ENCODE measurements at places on chromosomes 12 and 14.

GRCh38 chr12:97109441-97109840, 202.4 kb downstream of the NEDD1 start:
- DNase-seq, result no peak

DNA sequence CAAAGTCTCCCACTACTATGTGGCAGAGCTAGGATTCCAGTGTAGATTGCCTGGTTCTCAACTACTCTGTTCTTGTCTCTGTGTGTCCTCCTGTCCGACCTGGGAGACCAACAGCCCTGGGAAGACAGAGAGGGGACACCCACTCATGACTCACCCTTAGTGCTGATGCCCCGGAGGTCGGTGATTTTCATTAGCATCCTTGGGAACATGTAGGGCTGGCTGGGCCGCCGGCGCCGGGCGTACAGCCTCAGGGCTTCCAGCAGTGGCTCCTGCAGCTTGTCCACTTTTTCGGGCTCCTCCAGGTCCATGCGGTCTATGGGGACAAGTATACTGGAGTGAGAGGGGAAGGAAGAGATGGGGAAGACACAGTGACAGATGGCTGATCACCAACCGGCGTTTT, 5.9 kb upstream of the ITGB7 start:
- DNase-seq, result no peak

GRCh38 chr14:68959035-68959434, 20.1 kb downstream of the ACTN1 start:
- DNase-seq, result no peak

DNA sequence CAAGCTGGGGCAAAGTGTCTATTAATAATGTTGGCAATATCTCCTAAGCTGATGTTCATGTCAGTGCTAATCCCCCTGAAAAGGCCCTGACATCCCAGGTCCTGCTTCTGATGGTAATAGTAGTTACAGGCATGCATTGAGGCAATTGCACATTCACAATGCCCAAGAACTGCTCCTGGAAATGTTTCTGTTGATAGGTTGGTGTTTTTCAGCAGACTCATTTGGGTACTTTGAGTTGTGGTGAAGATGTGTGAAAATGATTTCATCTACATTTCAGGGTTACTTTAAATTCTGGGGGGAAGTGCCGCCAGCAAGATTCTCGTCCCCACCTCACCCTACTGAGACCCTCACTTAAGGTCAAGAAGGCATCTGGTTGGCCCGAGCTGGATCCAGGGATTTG, 92.9 kb downstream of the BBS10 start:
- no peak for DNase-seq

GRCh38 chr14:71400871-71401321, 493.6 kb downstream of the PCNX1 start:
- DNase-seq, result no peak

- DNase-seq, result no peak
Observed at GRCh38 chr12:6171409-6172015, 28.7 kb upstream of the CD9 start.

DNA sequence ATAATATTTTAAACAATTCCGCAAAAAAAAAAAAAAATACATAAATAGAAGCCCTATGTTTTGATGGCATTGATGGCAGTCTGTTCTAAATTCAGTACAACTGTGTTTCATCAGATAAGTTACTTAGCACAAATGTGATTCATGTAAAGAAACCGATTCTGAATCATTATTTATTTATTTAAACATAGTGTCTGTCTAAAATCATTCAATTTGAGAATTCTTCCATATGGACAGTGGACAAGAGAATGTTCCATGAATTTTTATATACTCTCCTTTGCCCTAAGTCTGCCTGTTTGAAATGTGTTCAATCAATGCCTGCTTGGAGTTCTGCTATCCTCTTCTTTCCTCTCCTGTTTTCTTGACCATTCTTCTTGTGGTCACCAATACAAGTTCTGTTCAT, 126.5 kb downstream of the PDE3A start:
- DNase-seq, result no peak

DNA sequence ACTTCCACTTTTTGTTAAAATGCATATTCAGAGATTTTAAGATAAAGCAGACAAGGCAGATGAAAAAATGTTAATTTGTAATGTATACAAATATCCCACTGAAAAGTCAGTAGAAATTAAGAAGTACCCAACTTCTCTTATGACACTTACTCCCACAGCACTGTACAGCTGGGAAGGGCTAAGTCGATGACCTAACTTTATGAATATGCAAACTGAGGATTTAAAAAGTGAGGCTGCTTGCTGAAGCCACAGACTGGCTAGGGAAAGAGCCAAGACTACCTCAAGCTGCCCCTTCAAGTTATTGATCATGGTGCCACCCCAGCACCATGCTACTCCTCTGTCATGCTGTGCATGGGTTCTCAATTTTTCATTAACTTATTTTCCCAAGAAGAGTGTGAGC, 17.0 kb downstream of the PPM1H start:
- DNase-seq, result no peak

- DNase-seq, result no peak
Observed at GRCh38 chr14:100440207-100440631, 117.1 kb downstream of the SLC25A47 start.

- no peak for DNase-seq
Observed at GRCh38 chr12:11897923-11898322, 172.8 kb upstream of the BCL2L14 start.

- DNase-seq, result no peak
Observed at GRCh38 chr12:94872971-94873733, 130.3 kb downstream of the NDUFA12 start.

DNA sequence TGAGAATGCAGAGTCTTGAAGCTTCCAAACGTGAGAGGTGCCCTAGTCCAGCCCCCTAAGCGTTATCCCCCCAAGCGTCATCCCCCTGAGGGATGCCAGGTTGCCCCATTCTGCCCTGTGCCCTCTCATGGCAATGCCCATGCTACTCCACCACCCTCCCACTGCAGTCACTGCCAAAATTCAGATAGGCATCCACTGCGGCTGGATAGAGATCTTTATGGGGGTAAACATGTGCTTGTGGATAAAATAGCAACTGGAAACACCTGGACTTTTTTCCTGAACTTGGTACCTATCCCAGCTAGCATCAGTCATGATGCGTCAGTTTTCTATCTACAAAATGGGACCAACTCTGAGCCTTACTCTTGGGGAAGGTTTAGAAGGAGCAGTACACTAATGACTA, 92.7 kb upstream of the HOXC13 start:
- DNase-seq, result no peak

DNA sequence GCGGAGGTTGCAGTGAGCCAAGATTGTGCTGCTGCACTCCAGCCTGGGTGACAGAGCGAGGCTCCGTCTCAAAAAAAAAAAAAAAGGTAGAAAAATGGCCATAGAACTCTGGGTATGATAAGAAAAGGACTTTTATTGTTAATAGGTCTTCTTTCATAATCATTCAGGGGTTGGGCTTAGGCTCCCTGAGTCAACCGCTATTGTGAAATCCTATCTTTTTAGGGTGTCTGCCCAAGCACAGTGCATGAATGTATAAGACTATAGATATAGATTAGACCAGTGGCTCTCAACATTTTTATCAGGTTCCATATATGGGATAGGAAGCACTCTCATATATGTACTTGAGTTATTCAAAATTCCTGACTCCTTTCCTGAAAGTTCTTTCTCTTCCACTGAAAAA, 48.7 kb upstream of the USP15 start:
- no peak for DNase-seq

GRCh38 chr12:70809887-70810286, 110.7 kb downstream of the PTPRR start:
- no peak for DNase-seq

GRCh38 chr12:91179966-91180561, 2.6 kb downstream of the DCN start:
- DNase-seq, result no peak

GRCh38 chr12:116404913-116405611, 127.6 kb upstream of the MED13L start:
- DNase-seq, result no peak

DNA sequence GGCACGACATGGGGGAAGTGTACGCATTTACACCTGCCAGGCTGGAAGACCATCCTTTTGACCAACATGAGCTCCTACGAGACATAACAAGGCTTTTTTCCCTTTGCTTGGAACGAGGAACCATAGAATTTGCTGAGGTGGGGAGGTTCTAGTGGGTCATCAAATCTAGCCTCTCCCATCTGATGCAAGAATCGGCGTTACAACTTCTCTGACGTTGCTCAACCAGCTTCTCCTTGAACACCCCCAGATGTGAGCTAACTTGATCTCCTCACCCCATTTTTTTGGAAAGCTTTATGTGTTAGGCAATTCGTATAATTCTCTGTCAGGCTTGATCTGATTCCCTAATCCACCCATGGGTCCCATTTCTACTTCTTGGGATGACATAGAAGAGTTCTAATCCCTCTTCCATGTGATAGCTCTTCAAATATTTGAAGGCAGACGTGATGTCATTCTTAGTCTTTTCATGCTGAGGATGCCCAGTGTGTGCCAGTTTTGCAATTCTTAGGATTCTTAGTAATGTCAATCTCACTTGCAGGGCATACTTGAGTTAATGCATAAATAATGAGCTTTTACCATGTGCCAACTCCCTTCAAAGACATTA, 163.6 kb upstream of the PARP11 start:
- no peak for DNase-seq

- no peak for DNase-seq
Observed at GRCh38 chr14:85463512-85463911, 66.4 kb upstream of the FLRT2 start.

GRCh38 chr12:19215115-19215514, 85.6 kb downstream of the PLEKHA5 start:
- no peak for DNase-seq

GRCh38 chr12:111471236-111471635, 65.5 kb downstream of the SH2B3 start:
- no peak for DNase-seq

- no peak for DNase-seq
Observed at GRCh38 chr12:116855744-116856470, 25.3 kb downstream of the HRK start.
